ENCODE measurements at places on chromosomes 1 and 21.

- no peak for ATAC-seq
These were observed 86.1 kb downstream of the TGFBR3 start for GRCh38 chr1:91799863-91800262.

- peak; percentile 88 for ATAC-seq
These were observed 106.9 kb upstream of the LYPLAL1 start for GRCh38 chr1:219066631-219067349.

DNA sequence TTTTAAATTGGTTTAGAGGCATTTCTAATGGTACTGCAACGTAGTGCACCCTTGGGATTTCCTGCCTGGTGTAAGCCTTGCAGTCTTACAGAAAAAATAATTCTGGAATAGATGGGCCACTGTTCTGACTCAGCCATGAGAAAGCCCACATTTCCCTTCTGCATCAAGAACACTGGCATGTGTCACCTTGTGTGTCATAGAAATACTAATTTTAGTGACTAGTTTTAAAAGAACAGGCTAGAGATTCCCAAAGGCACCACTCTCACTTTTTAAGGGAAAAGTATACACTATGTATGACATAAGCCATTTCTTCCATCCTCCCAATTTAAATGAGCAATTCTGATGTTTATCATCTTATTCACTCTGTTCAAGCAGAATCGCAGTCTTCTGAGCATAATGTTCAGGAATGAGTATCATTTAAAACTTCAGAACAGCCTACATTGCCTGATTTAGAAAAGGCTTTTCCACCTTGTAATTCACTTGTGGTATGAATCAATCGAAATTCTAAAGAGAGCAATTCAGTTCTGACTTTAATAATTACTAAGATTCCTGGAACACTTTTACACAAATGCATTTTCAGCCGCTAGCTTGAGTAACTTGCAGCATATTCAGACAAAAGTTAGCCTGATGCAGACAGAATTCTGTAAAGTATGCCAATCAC lies 18.8 kb downstream of the RGS13 start:
- peak; percentile 86 for ATAC-seq

GRCh38 chr1:219086956-219087469 lies 86.7 kb upstream of the LYPLAL1 start:
- ATAC-seq = no peak

GRCh38 chr1:27044613-27045151 lies 32.0 kb upstream of the TENT5B start:
- peak; percentile 97 for ATAC-seq

- peak; percentile 63 for ATAC-seq
These were observed 410.1 kb downstream of the BRINP3 start for GRCh38 chr1:190067592-190067991.

DNA sequence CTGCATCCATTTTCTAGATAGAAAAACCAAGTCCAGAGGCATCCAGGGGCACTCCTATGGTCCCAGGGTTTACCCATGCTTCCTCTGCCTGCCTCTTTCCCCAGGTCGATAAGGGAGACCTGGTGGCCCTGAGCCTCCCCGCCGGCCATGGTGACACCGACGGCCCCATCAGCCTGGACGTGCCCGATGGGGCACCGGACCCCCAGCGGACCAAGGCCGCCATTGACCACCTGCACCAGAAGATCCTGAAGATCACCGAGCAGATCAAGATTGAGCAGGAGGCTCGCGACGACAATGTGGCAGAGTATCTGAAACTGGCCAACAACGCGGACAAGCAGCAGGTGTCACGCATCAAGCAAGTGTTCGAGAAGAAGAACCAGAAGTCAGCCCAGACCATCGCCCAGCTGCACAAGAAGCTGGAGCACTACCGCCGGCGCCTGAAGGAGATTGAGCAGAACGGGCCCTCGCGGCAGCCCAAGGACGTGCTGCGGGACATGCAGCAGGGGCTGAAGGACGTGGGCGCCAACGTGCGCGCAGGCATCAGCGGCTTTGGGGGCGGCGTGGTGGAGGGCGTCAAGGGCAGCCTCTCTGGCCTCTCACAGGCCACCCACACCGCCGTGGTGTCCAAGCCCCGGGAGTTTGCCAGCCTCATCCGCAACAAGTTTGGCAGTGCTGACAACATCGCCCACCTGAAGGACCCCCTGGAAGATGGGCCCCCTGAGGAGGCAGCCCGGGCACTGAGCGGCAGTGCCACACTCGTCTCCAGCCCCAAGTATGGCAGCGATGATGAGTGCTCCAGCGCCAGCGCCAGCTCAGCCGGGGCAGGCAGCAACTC lies 41.3 kb downstream of the TMCC2 start:
- no peak for ATAC-seq

DNA sequence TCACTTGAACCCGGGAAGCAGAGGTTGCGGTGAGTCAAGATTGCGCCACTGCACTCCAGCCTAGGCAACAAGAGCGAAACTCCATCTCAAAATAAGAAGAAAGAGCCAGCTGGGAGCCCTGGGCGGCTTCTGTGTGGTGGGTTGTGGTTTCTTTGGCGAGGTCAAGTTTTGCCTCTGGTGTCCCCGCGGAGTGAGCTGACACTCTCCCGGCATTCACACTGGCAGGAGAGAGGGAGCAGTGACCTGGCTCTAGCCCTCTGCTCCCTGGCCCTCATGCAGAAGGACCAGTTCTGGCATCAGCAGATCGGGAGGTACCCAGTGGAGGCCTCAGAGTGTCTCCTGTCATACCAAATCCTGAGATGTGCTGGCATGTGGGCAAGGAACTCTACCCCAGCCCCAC lies 81.0 kb upstream of the VAMP3 start:
- no peak for ATAC-seq

DNA sequence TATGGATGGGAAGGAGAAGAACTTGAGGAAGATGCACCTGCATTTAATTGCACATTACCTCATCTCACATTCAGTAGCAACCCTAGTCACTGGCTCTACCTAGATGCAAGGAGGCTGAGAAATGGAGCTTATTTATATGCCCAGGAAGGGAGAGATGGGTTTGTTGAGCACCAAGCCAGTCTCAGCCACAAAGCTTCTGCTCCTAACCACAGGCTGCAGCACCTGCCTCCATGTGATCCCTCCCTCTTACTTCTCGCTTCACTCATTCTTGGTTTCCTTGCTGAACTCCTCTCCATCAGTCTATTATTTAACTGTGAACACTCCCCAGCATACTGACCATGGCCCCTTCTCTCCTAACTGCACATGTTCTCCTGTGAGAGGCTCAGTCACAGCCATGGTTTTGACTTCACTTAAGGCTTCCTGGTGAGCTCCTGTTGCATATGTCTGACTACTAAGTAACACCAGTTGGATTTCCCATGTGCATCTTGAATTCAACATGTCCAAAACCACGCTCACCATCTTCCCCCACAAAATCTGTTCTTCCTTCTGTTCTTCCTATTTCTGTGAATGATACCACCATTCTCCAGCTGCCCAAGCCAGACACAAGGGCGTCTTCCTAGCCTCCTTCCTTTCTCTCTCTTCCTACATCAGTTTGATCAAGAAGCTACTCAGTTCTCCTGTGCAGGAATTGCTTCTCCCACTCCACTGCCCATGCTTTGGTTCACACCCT lies 139.8 kb downstream of the AK5 start:
- no peak for ATAC-seq

DNA sequence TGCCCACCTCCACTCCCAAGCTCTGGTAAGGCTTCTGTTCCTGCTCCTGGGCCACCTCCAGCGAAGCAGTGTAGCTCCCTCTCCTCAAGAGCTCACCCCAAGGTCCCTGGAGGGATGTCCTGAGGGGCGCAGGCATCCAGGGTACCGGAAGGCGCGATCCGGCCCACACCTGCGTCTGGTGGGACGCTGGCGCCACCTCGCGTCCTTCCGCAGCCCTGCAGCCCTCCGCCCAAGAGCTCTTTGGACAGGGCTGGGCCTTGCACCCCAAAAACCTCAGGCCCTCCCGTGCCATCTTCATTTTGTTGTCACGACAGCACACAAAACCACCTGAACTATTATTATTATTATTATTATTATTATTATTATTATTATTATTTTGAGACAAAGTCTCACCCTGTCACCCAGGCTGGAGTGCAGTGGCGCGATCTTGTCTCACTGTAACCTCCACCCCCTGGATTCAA lies 49.2 kb upstream of the PAX7 start:
- ATAC-seq = peak; percentile 84

- no peak for ATAC-seq
These were observed 195.2 kb upstream of the POU3F1 start for GRCh38 chr1:38241594-38242334.

DNA sequence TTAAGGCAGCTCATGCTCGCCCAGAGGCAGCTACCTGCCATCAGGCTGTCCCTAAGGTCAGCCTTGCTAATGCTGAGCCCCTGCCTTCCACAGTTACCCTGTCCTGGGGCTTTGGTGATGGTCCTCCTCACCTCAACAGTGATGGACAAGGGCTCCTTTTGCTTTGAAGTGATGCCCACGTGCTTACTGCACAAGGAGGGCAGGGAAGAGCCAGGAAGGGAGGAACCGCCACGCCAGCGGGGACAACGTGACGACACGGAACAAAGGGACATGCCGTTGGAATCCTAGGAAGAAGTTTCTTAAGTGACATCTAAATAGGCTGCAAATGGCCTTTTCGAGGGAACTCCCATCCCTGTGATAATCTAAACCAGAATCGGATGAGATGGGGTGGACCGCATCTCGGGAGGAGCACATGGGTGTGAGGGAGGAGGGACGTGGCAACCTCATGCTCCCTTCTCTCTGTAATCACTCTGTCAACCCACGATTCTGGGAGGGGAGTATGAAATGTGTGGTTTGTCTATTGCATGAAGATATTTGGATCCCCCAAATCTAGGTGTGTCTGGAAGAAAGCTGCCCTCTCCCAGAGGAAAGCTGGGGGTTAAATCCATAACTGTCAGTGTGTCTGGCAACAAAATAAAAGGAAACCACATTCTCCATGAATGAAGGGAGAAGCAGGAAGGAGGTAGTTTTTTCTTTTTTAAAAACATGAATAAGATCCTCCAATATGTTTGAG lies 110.9 kb upstream of the IRF2BP2 start:
- ATAC-seq = no peak

DNA sequence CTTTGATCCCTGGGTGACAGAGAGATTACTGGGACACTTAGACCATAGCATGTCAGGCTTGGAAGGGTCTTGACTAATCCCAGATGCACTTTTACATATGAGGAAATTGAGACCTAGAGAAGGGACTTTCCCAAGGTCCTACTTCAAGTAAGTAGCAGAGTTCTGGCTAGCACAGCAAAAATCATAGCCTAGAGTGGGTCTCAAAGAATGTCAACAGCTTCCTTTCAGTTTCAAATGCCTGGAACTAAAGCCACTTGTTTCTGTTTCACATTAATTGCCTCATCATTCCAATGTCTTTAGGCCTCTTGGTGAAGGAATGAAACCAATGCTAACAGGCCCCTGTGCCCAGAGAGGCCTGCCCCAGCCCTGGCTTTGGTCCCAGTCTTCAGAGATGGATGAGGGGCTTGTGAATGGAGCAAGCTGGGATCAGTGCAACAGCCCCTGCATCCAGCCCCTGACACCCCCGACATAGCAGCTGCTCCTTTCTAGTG lies 26.6 kb downstream of the ATF3 start:
- ATAC-seq = no peak

DNA sequence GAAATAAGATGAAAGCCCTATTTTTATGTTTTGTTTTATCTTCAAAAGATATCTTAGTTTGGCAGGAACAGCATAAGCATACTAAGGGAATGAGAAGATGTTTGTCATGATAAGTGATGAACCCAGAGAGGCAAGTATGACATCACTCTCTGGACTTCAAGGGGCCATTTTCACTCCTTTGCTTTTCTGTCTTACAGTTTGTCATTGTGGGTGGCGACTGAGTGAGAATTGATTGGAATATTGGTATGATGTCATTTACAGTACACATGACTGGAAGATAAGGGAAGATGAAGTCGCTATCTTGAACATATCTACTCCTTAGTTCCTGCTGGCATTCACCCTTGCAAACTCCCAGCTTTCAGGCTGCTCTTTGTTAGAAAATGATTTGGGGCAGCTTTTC lies 258.1 kb upstream of the RAB4A start:
- peak; percentile 41 for ATAC-seq

- ATAC-seq = peak; percentile 38
These were observed 40.6 kb downstream of the EEIG2 start for GRCh38 chr1:108600504-108600903.

- no peak for ATAC-seq
These were observed 46.5 kb downstream of the RAP1GAP start for GRCh38 chr1:21622466-21623315.

GRCh38 chr1:44049839-44050238 lies 18.6 kb upstream of the SLC6A9 start:
- ATAC-seq = peak; percentile 79

GRCh38 chr1:151408891-151409290 lies 9.5 kb downstream of the PSMB4 start:
- no peak for ATAC-seq

GRCh38 chr1:91611483-91611917 lies 110.8 kb downstream of the CDC7 start:
- no peak for ATAC-seq

GRCh38 chr1:177902266-177902665 lies 67.6 kb downstream of the SEC16B start:
- ATAC-seq = no peak

- ATAC-seq = no peak
These were observed 1.1 kb upstream of the MARCKSL1 start for GRCh38 chr1:32336963-32337675.

GRCh38 chr1:21648352-21648730 lies 20.8 kb downstream of the RAP1GAP start:
- ATAC-seq = no peak

GRCh38 chr1:221204055-221204833 lies 325.0 kb downstream of the HLX start:
- no peak for ATAC-seq

- no peak for ATAC-seq
These were observed 1350.0 kb upstream of the ADGRL2 start for GRCh38 chr1:80450711-80451110.

DNA sequence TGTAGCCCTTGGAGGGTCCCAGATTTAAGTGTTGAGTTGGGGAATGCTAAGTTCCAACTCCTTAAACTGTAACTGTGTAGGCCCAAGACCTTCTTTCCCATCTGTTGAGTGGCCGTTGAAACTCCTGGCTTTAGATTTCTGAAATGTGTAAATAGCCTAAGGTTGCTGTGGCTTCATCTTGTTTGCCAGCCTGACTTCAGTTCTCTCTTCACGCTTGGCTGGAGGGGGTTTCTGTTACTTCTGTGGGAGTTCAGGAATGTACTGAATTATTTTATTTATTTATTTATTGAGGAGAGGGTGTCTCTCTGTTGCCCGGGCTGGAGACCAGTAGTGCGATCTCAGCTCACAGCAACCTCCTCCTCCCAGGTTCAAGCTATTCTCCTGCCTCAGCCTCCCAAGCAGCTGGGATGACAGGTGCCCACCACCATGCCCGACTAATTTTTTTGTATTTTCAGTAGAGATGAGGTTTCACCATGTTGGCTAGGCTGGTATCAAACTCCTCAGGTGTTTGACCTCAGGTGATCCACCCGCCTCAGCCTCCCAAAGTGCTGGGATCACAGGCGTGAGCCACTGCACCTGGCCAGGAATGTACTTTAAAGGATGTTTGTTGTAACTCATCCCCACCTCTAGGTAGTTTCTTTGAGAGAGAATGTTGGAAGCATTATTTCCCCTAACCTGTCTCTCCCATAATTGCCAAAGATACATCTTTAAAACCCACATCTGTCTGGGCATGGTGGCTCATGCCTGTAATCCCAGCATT lies 5.9 kb downstream of the TTC39A start:
- ATAC-seq = no peak

- peak; percentile 93 for ATAC-seq
These were observed 49.4 kb downstream of the ERG start for GRCh38 chr21:38448671-38449385.

- ATAC-seq = no peak
These were observed 249.7 kb downstream of the RHOU start for GRCh38 chr1:228984646-228985631.
